ENCODE measurements at places on chromosomes 2 and 18.

GRCh38 chr18:55577812-55578539 is 10.0 kb downstream of the TCF4 start:
- DNase-seq = no peak

- DNase-seq = no peak
Observed at GRCh38 chr2:109260886-109261700, 132.1 kb downstream of the SH3RF3 start.

DNA sequence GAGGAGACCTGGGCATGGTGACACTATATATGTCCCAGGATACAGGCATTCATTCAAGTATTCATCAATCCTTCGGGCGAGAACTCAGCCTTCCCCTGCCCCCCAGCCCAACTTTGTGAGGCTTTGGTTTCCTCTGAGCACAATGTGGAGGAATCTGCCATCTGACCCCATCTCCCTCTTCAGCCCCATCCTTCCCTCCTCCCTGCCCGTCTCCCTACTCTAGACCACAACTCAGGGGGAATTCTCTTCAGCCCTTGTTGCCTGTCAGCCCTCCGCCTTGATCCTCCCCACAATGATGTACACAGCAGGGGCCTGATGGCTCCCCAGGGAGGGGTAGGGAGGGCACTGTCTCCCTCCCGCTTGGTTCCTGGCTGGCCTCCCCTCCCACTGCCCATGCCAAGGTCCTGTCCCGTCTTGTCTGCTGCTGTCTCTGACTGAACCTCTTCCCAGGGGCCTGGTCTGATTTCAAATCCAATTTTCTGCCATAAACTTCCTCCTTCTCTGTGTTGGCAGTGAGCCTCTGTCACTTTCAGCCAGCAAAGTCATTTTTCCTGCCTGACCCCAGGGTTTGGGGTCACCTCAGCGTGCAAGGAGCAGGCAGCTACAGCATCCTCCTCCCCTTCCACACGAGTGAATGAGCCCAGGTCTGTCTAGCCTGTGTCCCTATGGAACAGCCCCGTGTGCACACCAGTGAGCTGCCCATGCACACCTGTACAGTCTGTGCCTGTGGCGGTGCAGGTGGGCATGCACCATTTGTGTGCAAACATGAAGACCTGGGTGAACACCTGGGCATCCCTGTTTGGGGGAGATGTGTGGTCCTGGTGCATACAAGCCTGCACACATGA is 197.3 kb downstream of the CELF4 start:
- DNase-seq = no peak

GRCh38 chr2:88095022-88095421 is 27.4 kb downstream of the SMYD1 start:
- no peak for DNase-seq

DNA sequence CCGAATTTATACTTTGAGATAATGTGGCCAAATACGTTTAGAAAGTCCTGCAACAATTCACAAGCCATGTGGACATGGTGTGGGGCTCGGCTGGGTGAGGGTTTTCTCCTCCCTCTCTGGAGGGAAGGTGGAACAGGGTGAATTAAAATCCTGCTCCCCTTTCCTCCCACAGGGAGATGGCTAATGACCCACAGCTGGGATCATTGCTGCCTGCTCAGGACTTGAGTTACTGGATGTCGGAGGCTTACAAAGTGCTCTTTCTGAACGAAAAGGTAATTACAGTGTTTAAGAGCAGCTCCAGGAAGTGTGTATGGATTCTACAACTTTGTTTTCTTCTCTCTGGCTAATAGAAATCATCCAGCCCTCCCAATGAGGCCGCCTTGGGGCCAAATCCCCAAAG is 97.9 kb upstream of the ALKAL2 start:
- DNase-seq = no peak

DNA sequence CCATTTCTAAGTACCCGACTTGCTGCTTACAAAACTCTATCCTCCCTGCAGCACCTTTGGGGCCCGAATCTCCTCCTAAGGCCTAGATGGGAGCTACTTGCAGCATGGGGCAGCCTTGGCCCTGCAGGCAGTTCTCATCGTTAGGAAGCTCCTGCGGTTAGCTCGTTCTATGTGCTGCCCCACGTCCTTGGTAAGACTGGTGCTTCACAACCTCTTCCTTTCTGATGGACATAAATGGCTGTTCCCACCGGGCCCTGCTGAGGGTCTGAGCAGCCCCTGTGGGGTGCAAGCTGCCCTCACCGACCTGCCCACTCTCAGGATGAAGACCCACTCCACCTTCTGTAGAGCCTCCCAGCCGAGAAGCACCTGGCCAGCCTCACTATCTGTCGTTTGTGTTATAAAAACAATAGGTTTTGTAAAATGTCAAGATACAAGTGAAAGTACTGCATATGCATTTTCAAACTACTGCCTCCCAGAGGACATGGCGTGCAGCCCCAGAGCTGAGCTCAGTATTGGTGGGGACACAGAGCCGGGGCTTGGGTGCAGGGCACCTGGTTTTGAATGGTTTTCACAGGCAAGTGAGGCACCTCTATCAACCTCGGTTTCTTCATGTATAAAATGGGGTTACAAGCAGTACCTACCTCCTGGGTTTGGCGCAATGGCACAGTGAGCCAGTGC is 19.4 kb downstream of the OTOF start:
- DNase-seq = no peak

DNA sequence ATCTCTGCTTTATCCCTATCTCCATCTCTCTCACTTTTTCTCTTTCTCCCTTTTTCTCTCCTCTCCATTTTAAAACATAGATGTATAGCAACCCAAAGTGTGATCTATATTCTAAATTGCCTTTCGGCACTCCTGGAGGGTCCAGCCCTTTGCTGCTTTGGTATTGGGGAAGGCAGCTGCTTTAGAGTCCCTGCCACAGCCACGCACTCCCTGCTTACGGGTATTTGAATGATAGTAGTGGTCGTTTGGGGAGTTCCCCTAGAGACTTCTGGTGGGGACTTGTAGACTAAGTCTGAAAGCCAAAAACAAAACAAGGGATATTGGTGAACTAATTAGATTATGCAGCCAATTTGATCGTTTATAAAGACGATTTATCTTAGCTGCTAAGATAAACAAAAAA is 11.9 kb downstream of the QPCT start:
- DNase-seq = no peak

DNA sequence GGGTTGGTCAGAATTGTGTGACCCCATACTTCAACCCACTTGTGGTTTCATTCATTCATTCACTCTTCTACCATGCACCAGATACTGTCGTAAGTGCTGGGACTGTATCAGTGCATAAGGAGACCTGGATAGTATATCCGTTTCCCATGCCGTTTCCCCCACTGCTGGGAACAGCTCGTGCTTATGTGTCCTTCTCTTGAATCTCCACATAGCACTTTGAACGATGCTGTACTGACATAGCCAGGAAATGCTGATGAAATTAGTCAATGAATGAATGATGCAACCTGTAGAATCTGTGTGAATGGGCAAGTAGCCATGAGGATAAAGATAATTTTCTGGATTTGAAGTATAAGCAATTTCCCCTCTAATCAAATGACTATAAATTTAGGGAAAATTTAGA is 276.1 kb downstream of the BCL2 start:
- DNase-seq = no peak
